ENCODE measurements at places on chromosomes 2 and 18.

DNA sequence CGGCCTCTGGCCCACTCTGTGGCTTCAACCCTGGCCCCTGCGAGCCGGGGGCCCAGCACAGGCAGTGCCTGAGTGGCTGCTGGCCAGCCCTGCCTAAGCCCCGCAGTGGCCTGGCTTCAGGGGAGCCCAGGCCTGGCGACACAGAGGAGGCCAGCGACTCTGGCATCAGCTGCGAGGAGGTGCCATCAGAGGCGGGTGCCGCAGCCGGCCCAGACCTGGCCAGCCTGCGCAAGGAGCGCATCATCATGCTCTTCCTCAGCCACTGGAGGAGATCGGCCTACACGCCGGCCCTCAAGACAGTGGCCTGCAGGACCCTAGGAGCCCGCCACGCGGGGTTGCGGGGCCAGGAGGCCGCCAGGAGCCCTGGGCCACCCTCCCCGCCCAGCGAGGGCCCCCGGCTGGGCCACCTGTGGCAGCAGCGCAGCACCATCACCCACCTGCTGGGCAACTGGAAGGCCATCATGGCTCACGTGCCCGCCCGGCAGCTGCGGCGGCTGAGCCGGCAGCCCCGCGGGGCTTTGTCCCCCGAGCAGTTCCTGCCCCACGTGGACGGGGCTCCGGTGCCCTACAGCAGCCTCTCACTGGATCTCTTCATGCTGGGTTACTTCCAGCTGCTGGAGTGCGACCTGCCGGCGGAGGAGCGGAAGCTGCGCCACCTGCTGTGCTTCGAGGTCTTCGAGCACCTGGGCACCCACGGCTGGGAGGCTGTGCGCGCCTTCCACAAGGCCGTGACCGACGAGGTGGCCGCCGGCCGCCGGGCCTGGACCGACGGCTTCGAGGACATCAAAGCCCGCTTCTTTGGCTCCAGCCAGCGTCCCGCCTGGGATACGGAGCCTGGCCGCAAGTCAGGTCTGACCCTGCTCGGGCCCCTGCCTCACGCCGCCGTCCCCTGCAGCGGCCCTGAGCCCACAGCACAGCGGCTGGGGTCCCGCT is 7.5 kb upstream of the KLHL30 start:
- no peak for DNase-seq

DNA sequence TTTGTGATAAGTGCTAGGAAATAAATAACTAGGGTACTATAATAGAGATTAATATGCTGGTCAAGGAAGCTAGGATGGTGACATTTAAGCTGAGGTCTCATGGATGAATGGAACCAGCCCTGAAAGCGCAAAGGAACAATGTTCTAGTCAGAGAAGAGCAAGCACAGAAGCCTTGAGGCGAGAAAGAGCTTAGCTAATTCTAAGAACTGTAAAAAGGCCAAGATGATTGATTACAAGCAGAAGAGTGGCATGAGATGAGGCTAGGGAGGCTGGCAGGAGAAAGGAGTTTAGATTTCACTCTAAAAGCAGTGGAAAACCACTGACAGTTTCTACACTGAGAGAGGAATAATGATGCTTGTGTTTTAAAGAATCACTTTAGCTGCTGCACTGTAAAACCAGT is 3.4 kb upstream of the YIPF4 start:
- DNase-seq, result no peak

DNA sequence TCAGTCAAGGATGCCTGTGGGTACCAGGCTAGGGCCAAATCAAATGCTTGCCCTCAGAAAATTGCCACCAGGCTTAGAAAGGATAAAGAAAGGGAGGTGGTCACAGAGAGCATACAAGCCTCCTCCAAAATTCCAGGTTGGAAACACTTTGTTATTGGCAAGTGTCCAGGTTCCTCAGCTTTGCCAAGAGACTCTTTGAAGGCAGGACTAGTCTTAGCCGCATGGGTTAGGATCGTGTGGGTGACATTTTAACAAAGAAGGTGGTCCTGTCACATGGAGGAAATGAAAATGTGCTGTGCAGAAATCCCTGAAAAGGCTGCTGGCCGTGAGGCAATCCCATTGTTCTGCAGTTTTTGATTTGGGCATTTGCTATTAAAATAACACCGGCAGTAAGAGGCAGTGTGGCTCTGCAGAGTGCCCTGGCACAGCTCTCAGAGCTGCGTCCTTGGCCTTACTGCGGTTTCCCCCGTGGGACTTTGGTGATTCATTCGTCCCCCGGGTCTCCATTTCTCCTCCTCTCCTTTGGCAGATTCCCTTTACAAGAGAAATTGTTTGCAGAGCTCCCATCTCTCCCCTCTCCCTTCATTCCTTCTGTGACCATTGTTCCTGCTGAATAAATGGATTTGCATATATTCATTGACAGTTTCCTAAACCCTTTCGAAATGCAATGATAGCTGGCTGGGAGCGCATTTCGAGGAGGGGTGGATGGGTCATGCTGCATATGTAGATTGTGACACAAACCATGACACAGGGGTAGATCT is 187.3 kb downstream of the VAPA start:
- DNase-seq, result no peak

- no peak for DNase-seq
These were observed 307.8 kb downstream of the NDUFA10 start for GRCh38 chr2:239717319-239717675.

- DNase-seq, result no peak
These were observed 259.6 kb downstream of the CLIP4 start for GRCh38 chr2:29374823-29375222.

DNA sequence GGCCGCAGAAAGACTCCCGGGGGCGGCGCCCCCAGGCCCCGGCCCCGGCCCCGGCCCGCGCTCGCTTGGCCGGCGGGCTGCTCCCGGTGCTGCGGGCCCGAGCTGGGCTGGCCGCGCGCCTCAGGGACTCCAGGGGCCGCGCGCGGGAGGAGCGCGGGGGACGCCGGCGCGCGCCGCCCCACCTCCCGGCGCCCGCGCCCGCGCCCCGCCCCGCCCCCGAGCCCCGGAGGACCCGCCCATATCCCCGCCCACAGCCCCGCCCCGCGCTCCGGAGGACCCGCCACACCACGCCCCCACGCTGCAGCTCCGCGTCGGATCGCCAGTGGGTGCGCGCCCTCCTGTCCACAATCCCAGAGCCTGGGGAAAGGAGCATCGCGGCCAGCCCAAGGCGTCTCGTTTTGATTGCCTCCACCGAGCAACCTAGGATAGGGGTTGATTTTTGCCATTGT is at the start of gene PARD6G:
TSS of gene PARD6G (minus strand) at position 122 of the 449 bp plus-strand sequence. CDS start 166 bp downstream, outside the sequence.
- peak; percentile 71 for DNase-seq

GRCh38 chr2:23859983-23860382 is 66.9 kb downstream of the ATAD2B start:
- DNase-seq, result no peak

GRCh38 chr18:6015364-6015763 is 120.0 kb upstream of the TMEM200C start:
- DNase-seq, result no peak

DNA sequence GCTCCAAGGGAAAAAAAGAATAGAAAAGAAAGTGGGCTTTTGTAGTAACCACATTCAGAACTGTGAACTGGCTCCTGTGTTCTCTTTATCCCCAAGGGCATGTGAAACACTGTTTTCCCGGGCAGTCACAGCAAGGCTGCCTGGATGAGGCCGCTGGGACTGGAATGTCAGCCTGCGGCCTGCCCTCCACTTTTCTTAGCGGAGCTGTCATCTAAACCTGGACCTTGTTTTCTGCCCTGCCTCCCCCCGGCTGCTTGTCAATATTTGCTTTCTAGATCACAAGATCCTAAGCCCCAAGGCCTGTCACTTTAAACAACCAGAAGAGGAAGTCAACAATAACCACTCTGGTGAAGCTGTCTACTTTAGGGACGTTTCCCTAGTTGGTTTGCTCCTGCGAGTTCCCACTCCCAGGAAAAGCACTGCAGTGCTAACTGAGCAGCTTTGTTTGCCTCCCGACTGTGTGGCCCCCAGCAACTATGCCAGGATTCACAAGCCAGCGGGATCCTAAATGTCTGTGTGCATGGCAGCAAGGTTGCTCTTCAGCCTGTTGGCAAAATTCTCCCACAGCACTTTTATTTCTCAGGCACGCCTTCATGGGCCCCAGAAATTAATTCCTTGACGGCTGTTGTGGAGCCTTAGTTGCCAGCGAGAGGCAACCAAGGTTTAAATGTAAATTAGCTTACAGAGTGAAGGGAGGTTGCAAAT is 30.6 kb downstream of the SOWAHC start:
- DNase-seq, result no peak

DNA sequence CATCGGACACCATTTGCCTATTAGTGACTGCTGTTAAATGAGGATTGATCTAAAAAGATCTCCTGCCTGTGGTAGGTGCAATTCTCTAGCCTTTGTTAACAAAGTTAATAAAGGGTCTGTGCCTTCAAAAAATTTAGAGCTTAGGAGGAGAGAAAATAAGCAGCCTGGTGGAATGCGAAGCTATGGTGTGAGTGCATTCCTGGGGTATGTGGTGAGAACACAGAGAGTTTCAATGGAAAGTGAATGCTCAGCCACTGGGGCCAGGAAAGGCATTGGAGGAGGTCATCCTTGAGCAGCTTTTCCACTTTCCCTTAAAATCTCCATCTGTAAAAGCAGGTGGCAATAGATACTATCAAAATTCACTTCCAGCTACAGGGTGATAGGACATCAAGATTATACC is 331.2 kb upstream of the LRATD1 start:
- DNase-seq, result no peak

DNA sequence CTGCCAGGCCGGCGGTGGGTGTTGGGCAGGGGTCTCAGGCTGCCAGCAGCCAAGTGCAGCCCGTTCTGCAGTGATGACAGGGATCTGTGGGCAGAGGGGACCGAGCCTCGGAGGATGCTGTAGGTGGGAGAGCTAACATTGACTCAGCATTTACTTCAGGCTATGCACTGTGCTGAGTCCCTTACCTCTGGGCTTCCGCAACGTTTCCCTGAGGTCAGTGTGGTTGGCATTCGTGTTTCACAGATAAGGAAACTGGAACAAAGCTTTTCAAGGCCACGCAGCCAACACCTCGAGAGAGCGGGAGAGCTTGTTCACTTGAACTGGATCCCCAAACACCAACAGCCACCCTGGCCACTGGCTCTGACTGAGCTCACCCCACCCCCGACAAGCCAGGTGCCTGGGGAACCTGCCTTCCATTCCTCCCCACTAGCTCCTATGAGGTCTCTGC is 839 bp upstream of the GPR148 start:
- peak; percentile 37 for DNase-seq

GRCh38 chr18:45108754-45109153 is 428.1 kb downstream of the SETBP1 start:
- no peak for DNase-seq

- no peak for DNase-seq
These were observed 19.3 kb downstream of the CLK1 start for GRCh38 chr2:200845194-200845593.

GRCh38 chr2:233915128-233915527 is 2.0 kb upstream of the TRPM8 start:
- DNase-seq, result no peak

DNA sequence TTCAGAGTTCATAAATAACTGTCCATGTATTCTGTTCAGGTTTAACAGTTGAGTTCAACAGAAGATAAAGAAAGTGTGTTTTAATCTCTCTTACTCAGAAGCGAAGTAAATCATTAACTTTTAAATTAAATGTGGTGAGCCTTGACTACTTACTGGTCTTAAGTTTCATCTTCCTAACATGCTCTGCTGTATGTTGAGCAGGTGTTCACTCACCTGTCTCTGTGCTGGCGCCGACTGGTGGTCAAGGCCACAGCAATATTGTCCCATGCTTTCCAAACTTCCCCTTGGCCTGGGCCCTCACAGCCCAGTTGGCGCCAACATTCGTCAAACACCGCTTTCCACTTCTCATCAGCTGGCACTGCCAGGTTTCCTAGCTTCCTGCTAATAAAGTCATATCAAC is 17.0 kb upstream of the MPP4 start:
- no peak for DNase-seq

DNA sequence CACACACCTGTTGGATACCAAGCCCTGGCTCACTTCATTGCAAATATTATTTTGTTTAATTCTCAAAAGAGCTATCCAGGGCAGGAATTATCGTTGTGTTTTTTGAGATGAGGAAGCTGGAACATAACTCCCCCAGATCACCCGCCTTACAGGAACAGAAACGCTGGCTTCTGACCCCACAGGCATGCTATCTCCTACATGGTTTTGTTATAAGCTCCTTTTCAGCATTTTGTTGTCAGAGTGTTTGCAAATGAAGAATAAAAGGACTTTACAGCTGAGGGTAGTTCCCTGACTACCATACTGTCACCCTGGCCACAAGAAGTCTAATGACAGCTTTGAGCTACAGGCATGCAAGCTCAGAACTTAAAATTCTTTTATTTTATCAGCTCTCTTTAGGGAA is 62.0 kb upstream of the MRPS9 start:
- DNase-seq, result no peak

GRCh38 chr2:38973266-38973665 is 83.6 kb downstream of the ARHGEF33 start:
- no peak for DNase-seq

DNA sequence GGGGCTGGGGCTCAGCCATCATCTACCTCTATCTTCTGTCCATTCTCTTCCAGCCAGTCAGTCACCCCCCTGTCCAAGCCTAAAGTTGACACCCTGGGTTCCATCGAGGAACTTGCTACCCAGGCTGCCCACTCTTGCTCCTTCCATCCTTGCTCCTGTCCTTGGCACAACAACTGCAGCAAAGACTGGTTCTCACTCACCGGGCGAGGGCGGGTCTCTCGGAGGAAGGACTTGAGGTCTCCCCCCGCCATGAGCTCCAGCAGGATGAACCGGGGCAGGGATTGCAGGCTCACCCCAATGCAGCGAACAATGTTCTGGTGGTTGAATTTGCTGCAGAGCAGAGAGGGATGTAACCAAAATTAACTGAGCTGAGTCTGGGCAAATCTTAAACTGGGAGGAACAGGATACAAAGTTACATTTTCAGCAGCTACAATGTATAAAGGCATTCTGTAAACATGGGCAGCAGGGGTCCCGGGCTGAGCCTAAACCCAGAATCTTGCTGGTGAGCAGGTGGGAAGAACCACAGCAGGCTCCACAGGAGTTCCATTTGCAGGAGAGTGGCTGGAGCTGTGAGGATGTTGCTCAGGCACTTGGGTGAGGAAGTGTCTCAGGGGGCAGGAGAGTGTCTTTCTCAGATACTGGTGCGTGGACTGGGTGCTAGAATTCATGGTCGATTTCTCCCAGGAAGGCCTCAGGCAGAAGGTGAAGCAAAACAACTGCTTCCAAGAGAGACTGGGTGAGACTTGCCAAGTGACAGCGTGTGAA is 105.5 kb downstream of the CLIP4 start:
- DNase-seq, result no peak

GRCh38 chr18:76506395-76506794 is 11.4 kb upstream of the ZNF516 start:
- no peak for DNase-seq

GRCh38 chr2:227939271-227940027 is 68.0 kb downstream of the DAW1 start:
- DNase-seq, result no peak

Data from CD4-positive, alpha-beta T cell (primary cell).